ENCODE measurements at places on chromosomes 6 and 20.

- no peak for DNase-seq
Measured at GRCh38 chr6:2259574-2259973, 14.2 kb upstream of the GMDS start.

- DNase-seq, result no peak
Measured at GRCh38 chr6:130482645-130483390, 117.0 kb downstream of the TMEM200A start.

DNA sequence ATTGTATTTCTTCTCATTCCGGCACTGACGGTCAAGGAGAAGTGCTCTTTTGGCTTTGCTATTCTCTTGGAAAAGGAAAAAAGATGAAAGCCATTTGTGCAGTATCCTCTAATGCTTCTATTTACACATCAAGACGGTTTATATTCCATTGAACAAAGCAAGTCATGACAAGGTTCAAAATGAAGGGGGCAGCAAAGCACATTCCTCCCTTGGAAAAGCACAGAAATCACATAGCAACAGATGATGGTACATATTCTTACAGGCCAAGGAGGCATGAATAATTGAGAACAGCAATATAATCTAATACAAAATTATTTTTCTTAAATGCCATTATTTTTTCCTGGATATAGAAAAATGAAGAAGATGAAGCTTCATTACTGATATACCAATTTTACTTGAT is 508.2 kb upstream of the JAG1 start:
- no peak for DNase-seq

GRCh38 chr20:61185181-61185580 is 66.9 kb upstream of the CDH4 start:
- DNase-seq, result no peak

- DNase-seq, result no peak
Measured at GRCh38 chr20:64279826-64280459, 24.4 kb downstream of the PCMTD2 start.

DNA sequence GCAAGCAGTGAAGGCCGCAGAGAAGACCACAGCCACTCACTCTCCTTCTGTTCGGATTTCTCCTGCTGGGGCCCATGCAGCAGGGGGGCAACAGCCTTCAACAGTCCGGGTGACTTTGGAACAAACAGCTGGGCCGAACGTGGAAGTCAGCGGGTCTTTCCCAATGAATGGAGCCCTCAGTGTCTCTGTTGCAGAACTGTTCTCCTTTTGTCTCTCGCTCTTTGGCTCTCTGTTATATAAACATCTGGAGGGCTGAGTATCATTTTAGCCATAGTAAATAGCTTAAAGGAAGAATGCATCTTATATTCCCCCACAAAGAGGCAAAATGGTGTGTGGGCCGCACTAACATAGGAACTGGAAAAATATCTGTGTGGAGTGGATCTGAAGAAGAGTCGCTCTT is 136.7 kb upstream of the RALGAPA2 start:
- no peak for DNase-seq

GRCh38 chr6:157036245-157036711 is 259.1 kb downstream of the ARID1B start:
- DNase-seq, result no peak

DNA sequence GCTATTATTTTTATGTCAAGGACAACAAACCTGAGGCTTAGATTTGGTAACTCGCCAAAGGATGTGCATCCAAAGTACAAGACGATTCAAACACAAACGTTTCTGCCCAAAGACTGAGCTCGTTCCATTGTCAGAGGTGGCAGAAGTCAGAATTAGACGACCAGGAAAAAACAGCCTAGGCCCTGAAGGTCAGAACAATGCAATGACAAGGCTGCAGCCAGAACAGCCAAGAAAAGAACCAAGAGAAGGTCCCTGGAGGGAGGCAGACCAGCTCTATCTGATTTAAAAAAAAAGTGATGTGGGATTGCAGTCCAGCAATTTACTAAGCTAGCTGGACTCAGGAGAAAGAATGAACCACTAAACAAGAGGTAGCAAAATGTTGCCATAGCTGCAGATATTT is 54.2 kb downstream of the NCOA7 start:
- no peak for DNase-seq

Data from effector CD4-positive, alpha-beta T cell (primary cell).